ENCODE measurements at places on chromosomes 5 and 9.

GRCh38 chr5:95380103-95380628, 11.0 kb upstream of the FAM81B start:
- DNase-seq: no peak

DNA sequence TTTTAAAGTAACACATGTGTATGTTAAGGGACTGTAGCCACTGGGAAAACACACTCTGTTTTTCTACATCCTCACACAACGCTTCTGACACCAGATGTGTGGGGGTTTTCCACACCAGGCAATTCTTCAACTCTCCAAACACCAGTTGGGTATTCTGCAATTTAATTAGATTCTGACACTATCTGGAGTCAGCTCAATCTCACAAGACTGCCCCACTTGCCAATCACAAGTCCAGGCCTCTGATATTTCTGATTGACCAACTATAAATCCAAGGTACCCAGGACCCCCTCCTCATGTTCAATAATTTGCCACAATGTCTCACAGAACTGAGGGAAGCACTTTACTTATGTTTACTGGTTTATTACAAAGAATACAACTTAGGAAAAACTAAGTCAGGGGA, 60.5 kb upstream of the CTXN3 start:
- no peak for DNase-seq

- no peak for DNase-seq
Measured at GRCh38 chr5:158117467-158118160, 258.7 kb upstream of the CLINT1 start.

- DNase-seq: no peak
Measured at GRCh38 chr9:20599195-20599594, 23.1 kb downstream of the MLLT3 start.

GRCh38 chr9:121453232-121453892, 46.3 kb downstream of the GGTA1 start:
- no peak for DNase-seq

GRCh38 chr9:76699971-76700370, 64.3 kb upstream of the PCA3 start:
- no peak for DNase-seq

GRCh38 chr5:134609232-134609851, 23.3 kb downstream of the SAR1B start:
- no peak for DNase-seq

DNA sequence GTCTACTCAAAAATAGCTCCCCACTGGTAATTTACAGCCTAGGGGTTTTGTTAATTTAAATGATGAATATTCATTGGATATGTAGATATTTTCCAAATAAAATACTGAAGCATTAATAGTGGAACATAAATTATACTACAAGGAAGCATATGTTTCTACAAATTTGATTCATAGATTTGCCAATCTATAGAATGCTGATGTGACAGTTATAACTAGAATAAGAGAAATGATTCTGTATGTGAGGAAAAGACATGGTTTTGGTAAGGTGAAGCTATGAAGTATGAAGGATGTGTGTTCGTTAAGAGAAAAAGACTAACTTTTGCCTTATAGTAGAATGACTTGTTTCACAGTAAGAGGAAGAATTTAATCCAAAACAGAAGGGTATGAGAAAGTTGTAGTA, 61.3 kb downstream of the IARS1 start:
- DNase-seq: no peak
